Colonic mucosa (tissue), 4 donors: ENCODE measurements at places on chromosomes 3 and 15. TPM values are rescaled to one million over a fixed set of nuclear protein-coding genes. Genes with fewer than 3 reads are reported as not detected.

The SNX22 gene
- 0.15 TPM for total RNA-seq

GRCh38 chr3:159733194-159733860 is 255.3 kb upstream of the IL12A start:
- DNase-seq = no peak

GRCh38 chr15:42159381-42160015 is 3.1 kb upstream of the PLA2G4F start:
- no peak for DNase-seq

The C3orf22 gene
- total RNA-seq = not detected

The ZPLD1 gene
- total RNA-seq = 0.05 TPM

DNA sequence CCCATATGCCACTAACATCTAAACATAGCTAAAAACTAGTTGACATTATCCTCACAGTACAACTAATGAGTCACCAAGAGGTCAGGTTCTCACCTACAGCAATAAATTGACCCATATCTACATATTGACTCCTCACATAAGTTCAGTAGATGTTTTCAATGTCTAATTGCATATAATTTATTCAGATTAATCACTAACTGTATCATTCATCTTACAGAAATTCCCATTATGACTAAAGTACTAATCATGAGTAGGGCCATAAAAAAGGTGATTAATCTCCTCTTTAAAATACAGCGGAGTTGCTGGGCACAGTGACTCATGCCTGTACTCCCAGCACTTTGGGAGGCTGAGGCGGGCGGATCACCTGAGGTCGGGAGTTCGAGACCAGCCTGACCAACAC is 82.4 kb upstream of the ST3GAL6 start:
- DNase-seq = no peak

The NPAP1 gene
- total RNA-seq = not detected

GRCh38 chr15:89728254-89728653 is 22.8 kb downstream of the MESP1 start:
- no peak for DNase-seq

DNA sequence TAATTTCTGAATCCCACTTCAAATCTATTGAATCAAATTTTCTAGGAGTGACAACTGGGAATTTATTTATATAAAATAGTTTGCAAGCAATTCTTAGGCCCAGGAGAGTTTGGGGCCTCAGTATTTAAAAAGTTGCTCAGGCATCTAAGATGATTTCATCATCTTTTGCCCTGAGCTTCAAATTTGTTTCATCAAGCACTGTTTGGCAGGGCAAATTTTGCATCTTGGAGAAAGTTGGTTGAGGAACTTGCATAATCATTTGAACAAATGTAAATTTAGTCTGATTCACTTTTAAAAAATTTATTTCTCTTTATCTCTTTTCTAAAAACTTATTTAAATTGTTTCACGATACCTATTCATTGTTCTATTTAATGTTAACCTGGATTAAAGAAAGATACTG is 702.8 kb downstream of the SI start:
- DNase-seq = no peak

GRCh38 chr3:162721736-162722135 is 1225.1 kb downstream of the OTOL1 start:
- DNase-seq = no peak

DNA sequence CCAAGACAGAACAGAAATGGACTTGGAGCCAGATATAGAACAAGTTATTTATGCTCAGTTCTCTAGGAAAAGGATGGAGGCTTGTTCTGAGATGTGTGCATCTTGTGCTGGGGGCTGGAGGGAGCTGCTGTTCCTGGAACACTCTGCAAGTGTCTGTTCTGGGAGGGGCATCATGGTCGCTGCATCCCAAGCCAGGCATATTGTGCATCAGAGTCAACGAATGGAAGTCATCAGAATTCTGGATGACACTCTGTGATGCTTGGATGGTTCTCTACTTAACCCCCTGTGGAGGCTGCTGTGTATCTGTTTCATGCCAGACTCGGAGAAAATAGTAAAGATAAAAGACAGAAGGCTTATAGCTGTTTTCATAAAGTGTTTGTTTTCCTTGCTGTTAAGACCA is 34.7 kb downstream of the RPL22L1 start:
- no peak for DNase-seq

GRCh38 chr3:45095916-45096526 is 50.2 kb downstream of the CDCP1 start:
- DNase-seq = no peak

The STRC gene
- total RNA-seq = 1.1 TPM

GRCh38 chr3:172787019-172787418 is 36.5 kb downstream of the ECT2 start:
- DNase-seq = no peak

The ADAMTS9 gene
- total RNA-seq = 4.4 TPM

GRCh38 chr15:24954783-24955530 is at the start of the genes SNRPN and SNURF:
Gene SNRPN (plus strand): TSS chr15:24954987. CDS start chr15:24974454, 19,467 bp downstream.
Gene SNURF (plus strand): TSS chr15:24954987. CDS start chr15:24955049, 62 bp downstream.
- peak; percentile 71 for DNase-seq

DNA sequence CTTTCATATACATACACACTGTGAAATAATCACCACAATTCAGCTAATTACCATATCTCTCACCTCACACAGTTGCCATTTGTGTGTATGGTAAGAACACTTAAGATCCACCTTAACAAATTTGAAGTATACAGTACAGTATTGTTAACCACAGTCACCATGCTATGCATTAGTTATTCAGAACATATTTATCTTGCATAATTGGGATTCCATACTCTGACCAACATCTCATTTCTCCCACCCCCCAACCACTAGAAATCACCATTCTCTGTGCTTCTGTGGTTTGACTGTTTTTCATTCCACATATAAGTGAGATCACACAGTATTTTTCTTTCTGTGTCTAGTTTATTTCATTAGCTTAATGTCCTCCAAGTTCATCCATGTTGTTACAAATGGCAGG is 247.7 kb upstream of the CTNNB1 start:
- no peak for DNase-seq

The C3orf49 gene
- total RNA-seq = not detected
